ENCODE measurements at places on chromosomes 12 and 14. TPM values are rescaled to one million over a fixed set of nuclear protein-coding genes. Genes with fewer than 3 reads are reported as not detected.

The MFAP5 gene
- 79.8 TPM for total RNA-seq

The ZNF705A gene
- total RNA-seq = not detected

The AMDHD1 gene
- 0.39 TPM for total RNA-seq

DNA sequence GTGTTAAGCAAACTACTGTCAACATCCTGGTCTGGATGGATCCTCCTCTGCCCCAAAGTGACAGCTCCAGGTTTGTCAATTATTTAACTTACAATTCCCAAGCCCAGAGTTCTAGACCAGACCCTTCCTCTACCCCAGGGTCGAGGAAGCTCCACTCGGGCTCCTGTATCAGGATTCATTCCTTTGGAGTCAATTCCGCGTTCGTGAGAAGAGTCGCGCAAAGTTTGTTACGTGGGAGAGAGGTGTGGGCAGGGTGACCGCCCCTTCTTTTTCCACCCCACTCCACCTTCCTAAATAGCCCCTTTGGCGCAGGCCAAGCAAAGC, 479 bp downstream of the SEL1L start:
- H3K27me3 ChIP-seq = no peaks in the 10 kb centered on the region
- peak overlapping the region; percentile 69 for H3K27ac ChIP-seq
- no peak for DNase-seq
- H3K4me3 ChIP-seq = peak overlapping the region; percentile 99
- peaks cover 5% of the 10 kb centered on the region for H3K4me1 ChIP-seq

GRCh38 chr12:51744235-51744634, 104.3 kb downstream of the FIGNL2 start:
- H3K36me3 ChIP-seq = no peaks in the 10 kb centered on the region
- no peak for DNase-seq
- no peaks in the 10 kb centered on the region for H3K27me3 ChIP-seq
- H3K4me3 ChIP-seq = no peak overlapping the region

DNA sequence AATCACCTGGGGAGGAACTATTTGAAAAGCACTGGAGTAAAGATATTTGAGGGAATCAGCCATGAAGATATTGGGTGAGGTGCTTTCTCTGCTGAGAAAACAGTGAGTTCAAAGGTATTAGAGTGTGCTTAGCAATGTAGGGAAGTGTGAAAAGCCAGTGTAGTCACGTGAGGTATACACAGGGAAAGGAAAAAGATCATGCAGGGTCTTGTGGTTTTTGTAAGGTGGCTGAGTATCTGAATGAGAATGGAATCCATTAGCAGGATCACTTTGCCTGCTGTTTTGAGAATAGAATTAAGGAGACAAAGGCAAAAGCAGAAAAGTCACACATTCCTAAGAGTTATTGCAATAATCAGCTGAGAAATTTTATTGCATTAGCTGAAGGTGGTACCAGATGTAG, 193.0 kb downstream of the PIK3C2G start:
- no peak for DNase-seq
- no peak overlapping the region for H3K4me3 ChIP-seq
- no peaks in the 10 kb centered on the region for H3K36me3 ChIP-seq
- no peak overlapping the region for H3K27ac ChIP-seq
- H3K4me1 ChIP-seq = no peaks in the 10 kb centered on the region

DNA sequence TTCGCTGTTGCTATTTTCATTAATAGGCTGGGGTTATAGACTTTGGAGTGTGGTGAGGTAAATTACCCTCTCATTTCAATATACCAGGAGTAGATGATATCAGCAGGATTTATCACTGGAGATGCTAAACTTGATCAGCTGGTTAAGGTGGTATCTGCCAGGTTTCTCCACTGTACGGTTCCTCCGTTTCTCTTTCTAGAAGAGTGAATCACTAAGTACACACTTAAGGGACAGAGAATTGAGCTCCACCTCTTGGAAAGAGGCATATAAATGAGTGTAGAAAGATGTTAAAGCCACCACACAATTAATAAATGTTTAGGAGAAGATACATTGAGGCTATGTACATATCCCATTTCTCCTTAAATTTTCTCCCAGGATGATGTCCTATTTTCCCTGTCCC, 277.4 kb upstream of the GRIP1 start:
- H3K36me3 ChIP-seq = no peaks in the 10 kb centered on the region
- no peak for DNase-seq
- H3K27me3 ChIP-seq = no peaks in the 10 kb centered on the region

DNA sequence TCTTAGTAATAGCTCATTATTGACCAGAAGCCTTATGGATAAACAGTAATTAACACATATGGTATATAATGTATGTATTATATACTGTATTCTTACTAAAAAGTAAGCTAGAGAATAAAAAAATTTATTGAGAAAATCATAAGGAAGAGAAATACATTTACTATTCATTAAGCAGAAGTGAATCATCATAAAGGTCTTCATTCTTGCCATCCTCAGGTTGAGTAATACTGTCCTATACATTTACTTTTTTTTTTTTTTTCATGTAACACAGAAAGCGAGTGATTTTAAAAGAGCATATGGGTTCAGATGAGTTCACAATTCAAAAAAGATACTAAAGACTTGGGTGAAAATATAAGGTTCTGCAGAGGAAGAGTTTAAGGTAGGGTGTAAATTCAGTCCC, 152.5 kb downstream of the TGFB3 start:
- no peak overlapping the region for H3K4me3 ChIP-seq
- peaks cover 3% of the 10 kb centered on the region for H3K4me1 ChIP-seq
- no peak for DNase-seq
